Endothelial cell of umbilical vein (primary cell): ENCODE measurements at places on chromosomes 7 and 10. TPM values are rescaled to one million over a fixed set of nuclear protein-coding genes. Genes with fewer than 3 reads are reported as not detected.
A peak's percentile ranks its signal among the peaks of the same experiment; 100 is the strongest.

Gene JAKMIP3
- 0.07 TPM in 1 of 2 replicates, not detected in the other for total RNA-seq

DNA sequence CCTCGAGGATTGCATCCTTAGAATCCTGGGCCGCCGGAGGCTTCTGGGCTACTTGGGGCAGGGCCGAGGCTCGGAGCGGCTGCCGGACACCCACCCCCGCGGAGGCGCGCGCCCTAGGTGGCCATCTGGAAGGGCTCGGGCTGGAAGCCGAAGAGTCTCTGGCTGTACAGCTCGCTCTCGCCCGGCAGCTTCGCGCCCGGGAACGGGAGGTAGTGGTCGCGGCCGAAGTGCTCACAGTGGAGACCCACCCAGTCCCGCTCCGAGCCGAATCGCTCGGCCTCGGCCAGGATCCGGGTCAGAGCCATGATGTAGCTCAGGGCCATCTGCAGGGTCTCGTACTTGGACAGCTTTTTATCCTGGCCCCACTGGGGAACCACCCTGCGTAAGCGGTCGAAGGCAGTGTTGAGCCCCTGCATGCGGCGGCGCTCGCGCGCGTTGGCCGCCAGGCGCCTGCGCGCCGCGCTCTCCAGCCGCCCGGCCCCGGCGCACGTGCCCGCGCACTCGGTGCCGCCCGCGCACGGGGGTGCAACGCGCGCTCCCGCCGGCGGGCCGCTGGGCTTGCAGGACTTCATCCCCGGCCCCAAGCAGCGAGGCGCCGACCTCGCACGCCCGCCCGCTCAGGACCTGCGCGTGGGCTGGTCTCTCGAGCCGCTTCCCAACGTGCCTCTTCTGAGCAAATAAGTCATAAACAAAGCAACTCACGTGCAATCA lies 652 bp downstream of the ATOH7 start:
- DNase-seq, result peak; percentile 81

- DNase-seq, result no peak
Measured at GRCh38 chr7:12809476-12809875, 122.0 kb downstream of the ARL4A start.

Gene FANK1
- 1.4 and 1.6 TPM in 2 replicates for total RNA-seq

Gene CDH23
- not detected in 2 replicates for total RNA-seq

DNA sequence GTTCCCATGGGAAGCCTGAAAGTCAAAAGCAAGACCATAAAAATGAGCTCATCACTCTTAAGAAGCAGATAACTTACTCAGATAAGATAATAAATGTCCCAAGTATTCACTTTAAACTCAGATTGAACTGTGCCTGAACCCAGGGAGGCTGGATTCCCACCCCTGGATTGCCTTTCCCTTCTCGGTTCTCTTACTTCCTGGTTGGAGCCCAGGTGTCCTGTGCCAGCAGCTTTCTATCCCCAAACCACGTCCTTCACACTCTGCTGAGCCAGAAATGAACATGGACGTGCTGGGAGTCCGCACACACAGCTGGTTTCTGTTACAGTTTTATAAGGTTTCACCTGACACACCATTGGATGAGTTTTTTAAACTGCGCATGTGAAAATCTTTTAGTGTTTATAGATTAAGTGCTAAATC lies 636.2 kb upstream of the IGFBP3 start:
- no peak for DNase-seq

GRCh38 chr10:96917628-96918027 lies 85.5 kb downstream of the LCOR start:
- no peak for DNase-seq

DNA sequence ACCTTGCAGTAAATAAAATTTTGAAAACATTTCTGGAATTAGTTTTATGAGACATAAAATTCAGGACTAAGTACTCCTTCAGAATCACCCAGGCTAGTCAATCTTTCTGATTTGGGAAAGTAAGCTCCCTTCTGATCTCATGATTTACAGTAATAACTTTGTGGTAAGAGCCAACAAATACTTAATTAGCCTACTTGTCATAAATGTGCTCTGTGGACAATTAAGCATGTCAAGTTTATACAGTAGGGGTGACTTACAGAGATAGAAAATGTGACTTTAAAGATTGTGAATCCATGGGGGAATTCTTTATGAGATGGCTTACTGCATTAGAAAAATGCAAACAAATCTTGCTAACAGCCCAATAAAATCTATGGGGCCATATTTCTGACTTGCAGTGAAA lies 616.9 kb upstream of the GHITM start:
- no peak for DNase-seq

- DNase-seq, result no peak
Measured at GRCh38 chr10:18195060-18195799, 55.0 kb downstream of the CACNB2 start.

DNA sequence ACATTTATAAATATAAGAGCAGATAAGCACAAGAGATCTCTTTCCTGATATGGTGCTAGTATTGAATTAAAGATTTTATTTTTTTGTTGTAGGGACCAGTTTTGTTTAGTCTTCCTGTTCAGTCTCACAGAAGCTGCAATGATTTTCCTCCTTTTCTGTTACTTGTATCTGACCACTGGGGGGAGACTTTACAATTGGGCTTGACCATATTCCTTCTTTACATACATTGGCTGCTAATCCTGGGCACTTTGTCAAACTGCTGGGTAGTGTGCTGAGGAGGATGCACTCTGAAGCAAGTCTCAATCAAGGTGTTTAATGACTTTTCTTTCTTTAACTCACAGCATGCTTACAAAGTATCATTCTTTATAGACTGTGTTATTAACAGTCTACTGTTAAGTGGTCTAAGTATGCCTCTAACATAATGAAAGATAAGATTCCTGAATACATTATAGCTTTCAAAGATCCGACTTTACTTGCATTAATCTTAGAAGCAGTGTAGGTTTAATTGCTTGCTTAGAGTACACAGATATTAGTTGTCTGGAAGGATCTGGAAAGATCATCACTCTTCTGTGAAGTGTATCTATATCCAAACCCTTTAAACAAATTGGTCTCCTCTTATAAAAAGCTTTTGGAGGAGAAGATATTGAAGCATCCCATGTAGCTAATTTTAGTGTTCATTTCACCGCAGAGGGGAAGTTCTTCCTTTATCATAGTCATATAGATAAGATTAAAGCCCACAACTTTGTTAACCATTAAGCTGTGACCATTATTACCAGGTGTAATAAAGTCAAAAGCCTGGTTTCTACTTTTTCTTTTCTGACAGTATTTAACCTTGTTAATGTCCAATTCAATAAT lies 3.1 kb downstream of the PALS2 start:
- DNase-seq, result peak; percentile 73

GRCh38 chr7:127616724-127617123 lies 1.2 kb downstream of the PAX4 start:
- DNase-seq, result no peak

Gene PRTFDC1
- total RNA-seq, result 24.2 and 27.0 TPM in 2 replicates

DNA sequence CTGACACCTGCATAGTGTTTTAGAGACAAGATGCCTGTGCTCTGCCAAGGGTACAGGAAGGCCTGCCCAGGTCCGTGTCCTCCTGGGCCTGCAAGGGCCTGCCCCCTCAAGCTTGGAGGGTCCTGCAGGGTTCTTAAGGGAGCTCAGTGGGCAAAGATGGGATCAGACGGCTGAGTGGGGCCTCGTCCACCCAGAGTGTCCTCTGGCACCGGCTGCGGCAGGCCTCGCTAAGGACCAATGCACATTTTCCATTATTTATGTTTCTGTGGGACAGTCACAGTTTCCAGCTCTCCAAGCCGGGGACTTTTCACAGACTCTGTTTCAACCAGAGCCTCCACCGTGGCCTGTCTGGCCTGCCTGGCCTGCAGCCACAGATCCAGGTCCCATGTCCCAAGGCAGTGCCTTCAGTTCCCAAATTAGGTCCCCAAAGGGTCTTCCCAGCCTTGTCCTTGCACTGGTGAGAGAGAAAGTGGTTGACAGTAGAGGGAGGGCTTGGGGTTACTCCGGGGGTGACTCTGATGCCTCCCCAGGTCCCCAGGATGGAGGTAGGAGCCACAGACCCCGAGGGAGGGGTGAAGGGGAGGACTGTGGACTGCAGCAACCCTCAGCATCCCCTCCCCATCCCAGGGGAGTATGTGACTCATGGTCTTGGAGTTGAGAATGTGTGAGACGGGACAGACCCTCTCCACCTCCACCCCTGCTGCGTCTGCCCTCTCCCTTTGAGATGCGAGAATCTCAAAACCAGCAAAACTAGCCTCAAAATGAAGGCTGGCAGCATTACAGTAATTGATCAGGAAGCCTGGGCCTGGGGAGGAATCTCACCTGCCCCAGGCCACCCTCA lies 14.8 kb downstream of the MYL10 start:
- DNase-seq, result no peak

DNA sequence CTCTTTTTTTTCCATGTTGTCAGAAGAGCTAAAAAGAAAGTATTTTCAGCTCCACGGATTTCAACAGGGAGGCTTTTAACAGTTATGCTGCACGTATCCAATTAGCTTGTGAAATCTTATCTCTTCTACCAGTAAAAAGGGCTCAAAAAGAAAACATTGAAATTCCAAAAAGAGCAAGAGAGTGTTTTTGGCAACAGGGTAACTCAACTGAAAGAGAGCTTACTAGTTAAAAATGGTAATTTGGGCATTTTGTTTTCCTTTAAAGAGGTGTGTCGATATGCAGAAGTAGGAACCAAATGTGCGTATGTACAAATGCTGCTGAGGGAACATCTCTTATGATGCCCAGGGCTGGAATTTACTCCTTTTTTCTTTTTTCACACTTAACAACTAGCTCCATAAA lies 292.8 kb downstream of the PRKG1 start:
- DNase-seq, result no peak

- DNase-seq, result no peak
Measured at GRCh38 chr7:67344481-67345193, 348.0 kb downstream of the TYW1 start.

Gene OPN1SW
- total RNA-seq, result not detected in 2 replicates

Gene TRIM50
- total RNA-seq, result not detected in 2 replicates

Gene TSPAN15
- 78.4 and 100 TPM in 2 replicates for total RNA-seq

Gene GCK
- 0.32 and 0.51 TPM in 2 replicates for total RNA-seq

DNA sequence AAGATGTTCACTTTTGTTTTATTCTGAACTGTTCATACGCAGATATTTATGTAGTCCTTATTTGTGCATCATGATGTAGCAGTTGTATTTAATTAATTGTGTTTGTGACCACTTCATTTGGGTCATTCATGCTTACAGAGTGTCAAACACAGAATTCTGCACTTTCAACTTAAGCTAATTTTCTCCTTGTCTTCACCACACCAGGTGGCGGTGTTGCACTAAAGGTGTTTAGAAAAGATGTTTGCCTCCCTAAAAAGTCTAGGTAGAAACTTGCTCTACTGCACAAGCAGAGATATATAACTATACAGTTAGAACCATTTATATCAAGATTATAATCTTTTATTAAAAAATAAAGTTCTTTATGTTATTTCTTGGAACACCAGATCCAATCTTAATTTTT lies 1.3 kb upstream of the TAS2R38 start:
- no peak for DNase-seq

DNA sequence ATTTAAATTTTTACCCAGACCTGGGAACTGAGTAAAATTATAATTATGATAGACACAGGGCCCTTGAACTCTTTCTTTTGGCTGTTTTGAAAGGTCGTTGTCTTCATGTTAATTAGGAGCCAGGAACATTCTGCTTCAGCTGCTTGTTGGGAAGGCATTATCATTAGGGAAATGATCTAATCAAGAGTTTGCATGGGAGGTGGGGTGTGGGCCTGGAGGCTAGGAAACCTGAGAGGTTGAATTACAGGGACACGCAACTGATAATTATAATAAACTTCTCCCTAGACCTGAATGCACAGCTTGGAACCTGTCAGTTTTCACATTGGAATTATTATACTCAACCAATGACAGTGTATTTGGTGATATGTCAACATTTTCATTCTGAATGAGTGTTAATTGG lies 237.7 kb downstream of the CACNB2 start:
- DNase-seq, result no peak

DNA sequence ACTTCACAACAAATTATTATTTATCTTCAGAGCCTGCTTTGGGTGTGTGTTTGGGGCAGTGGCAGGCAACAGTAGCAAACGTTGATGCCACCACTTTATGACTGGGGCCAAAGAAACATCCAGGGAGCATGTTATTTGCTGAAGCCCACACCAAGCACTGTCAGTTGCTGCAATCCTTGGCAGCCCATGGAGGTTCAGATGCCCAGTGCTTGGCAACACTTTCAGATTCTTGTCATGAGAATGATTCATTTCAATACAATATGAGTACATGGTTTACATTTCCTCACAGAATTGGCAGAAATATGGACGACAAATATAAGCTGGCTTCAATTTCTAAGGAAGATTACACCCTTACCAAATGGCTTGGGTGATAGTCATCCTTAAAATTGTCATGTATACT lies 46.5 kb upstream of the GLI3 start:
- DNase-seq, result no peak

Gene PLXNA4
- 10.6 and 20.4 TPM in 2 replicates for total RNA-seq

DNA sequence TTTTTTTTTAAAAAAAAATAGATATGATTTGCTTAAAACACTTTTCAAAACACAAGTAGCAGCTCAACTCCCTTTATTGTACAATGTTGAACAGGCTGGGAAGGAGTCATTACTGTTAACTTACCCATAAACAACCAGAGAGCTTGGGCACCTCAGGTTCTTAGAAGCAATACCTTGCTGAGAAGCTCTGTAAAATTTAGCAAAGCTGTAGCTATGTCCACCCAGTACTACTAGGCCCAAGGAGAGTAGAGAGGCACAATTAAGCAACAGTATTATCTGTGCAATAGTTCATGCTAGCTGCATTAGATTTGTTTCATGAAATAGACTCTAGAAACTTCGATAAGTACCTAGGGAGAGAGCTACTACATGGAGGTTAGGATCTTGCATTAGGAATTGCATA lies 32.0 kb downstream of the SEMA3A start:
- DNase-seq, result no peak

- DNase-seq, result peak; percentile 89
Measured at GRCh38 chr7:1055956-1056784, 11.8 kb downstream of the GPR146 start.

DNA sequence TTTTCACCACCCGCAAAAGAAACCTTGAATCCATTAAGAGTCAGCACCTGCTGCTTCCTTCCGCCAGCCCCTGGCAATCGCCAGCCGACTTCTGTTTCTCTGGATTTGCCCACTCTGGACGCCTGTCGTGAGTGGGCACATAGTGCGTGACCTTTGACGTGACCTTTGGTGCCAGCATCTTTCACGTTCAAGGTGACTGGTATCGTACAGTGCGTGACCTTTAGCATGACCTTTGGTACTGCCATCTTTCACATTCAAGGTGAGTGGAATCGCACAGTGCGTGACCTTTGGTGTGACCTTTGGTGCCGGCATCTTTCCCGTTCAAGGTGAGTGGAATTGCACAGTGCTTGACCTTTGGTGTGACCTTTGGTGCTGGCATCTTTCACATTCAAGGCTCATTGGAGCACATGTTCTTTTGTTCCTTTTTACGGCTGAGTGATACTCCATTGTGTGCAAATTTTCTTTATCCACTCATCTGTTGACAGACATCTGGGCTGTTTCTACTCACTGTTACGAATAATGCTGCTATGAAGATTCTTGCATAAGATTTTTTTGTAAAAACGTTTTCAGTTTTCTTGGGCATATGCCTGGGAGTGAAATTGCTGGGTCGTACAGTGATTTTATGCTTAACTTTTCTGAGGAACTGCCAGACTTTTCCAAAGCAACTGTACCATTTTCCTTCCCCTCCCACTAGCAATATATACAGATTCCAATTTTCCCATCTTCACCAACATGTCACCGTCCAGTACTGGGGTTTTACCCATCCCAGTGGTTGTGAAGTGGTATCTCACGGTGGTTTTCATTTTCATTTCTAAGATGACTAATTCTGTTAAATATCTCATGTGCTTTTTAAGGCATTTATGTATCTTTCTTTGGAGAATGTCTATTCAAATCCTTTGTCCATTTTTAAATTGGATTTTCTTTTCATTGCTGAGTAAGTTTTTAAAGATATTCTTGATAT lies 145.3 kb downstream of the DIP2C start:
- DNase-seq, result no peak
